Astrocyte of the cerebellum (primary cell): ENCODE measurements at places on chromosomes 1 and 21.

DNA sequence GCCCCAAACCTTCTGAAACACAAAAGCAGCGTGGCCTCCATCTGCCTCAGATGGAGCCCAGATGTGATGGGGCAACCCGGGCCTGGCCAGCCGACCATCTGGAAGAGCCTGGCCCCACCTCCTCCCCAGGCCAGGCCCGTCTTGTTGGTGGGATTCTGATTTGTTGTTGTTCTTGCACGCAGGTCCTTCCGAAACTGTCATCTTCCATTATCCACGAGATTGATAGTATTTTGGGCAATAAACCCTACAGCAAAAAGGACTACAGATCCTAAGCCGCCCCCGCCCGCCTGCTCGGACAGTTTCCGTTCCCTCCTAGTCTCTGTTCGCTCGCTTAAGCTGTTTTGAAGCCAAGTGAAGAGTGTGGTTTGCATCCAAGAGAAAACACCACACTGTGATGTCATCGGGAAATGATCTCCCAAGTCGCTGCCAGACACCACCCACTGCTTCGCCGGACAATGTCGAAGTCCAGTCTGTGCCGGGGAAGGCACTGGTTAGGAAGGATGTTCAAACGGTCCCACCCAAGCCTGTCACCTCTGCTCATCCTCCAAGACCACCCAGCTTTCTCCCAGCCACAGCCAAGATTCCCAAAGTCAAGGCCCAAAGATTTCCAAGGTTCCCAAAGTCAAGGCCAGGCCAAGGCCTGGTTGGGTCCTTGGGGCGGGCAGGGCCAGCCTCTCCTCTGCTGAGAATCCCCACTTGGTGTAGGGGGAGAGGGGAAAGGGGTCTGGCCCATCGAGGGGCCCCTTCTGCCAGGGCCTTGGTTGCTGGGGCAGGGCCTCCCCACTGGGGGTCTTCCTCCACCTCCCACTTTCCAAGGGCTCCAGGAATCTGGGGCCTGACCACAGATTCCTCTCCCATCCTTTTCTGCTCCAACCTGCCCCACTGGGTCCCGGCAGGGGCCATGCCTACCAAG lies 52.9 kb downstream of the KCNAB2 start:
- DNase-seq: no peak

- no peak for DNase-seq
Measured at GRCh38 chr1:211527006-211527405, 35.0 kb upstream of the RD3 start.

GRCh38 chr1:235470741-235471439 lies 33.4 kb downstream of the B3GALNT2 start:
- DNase-seq: no peak

DNA sequence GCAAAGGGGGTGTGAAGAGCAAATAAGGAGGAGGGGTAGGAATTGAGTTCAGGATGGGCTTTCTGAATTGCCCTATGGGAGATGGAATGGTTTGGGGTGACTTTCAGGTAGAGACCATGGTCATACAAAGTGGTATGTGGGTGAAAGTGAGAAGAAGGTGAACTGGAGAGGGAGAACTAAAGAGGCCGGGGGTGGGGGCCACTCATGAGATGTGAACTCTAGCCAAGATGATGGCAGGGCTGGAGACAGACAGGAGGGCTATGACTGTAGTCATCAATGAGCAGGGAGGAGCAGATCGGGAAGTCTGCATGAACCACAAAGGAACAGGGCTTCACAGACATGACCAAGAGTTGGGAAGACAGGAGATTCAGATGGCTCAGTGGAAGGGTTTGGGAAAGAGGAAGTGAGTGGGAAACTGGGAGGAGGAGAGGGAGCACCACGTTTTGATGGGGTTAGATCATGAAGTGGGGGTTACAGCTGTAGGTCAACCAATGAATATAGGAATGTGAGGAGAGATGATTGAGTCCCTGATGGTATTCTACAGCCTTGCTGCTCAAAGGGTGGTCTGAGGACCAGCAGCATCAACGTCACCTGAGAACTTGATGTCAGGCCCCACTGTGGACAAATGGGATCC lies 20.7 kb upstream of the LRRC8D start:
- DNase-seq: no peak

GRCh38 chr1:210597555-210598134 lies 268.9 kb downstream of the HHAT start:
- peak; percentile 84 for DNase-seq

- DNase-seq: no peak
Measured at GRCh38 chr21:38223893-38224540, 32.8 kb upstream of the KCNJ15 start.

- no peak for DNase-seq
Measured at GRCh38 chr1:159025043-159025442, 15.3 kb downstream of the IFI16 start.

DNA sequence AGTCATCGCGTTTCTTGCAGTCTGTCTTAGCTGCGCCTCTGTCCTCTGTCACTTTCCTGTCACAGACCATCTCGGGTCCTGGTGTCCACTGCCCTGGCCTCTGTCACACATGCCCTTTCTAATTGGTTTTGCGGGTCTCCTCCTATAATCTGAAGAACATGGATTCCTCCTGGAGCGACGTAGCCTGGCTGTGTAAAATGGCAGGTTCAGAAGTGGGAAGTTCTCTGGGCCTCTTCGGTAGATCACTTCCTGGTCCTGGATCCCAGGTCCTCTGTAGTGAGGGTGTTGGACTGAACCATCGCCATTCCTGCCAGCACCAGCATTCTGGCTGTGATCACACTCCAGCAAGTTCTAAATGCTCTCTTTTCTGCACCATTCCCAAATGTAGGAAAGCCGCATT lies 857 bp downstream of the FAM3B start:
- no peak for DNase-seq

DNA sequence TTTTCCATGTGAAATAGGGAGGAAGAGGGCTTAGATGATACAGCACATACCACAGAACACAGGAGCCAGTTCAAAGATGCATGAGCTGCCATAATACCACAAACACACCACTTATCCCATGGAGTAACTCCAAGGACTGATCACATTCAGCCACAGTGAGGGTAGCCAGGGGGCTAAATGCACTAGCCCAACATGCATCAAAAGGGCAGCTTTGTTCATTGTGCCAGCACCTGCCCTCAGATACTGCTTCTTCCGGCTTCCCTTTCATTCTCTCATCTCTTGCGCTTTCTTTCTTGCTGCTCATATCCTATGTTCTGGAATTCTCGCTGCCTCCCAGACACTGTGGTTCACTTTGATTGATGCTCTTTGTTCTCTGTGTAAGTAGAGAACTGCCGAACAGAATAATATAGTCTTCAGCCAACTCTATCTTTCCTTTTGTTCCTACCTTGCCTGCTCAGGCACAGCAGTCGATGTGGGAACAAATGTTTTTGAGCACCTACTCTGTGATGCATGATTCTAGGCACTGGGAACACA lies 50.0 kb upstream of the SYT6 start:
- no peak for DNase-seq

GRCh38 chr1:165138960-165139359 lies 217.6 kb downstream of the LMX1A start:
- DNase-seq: no peak

- DNase-seq: peak; percentile 86
Measured at GRCh38 chr1:185565302-185565701, 168.9 kb upstream of the HMCN1 start.
